ENCODE measurements at places on chromosomes 6 and 20.

DNA sequence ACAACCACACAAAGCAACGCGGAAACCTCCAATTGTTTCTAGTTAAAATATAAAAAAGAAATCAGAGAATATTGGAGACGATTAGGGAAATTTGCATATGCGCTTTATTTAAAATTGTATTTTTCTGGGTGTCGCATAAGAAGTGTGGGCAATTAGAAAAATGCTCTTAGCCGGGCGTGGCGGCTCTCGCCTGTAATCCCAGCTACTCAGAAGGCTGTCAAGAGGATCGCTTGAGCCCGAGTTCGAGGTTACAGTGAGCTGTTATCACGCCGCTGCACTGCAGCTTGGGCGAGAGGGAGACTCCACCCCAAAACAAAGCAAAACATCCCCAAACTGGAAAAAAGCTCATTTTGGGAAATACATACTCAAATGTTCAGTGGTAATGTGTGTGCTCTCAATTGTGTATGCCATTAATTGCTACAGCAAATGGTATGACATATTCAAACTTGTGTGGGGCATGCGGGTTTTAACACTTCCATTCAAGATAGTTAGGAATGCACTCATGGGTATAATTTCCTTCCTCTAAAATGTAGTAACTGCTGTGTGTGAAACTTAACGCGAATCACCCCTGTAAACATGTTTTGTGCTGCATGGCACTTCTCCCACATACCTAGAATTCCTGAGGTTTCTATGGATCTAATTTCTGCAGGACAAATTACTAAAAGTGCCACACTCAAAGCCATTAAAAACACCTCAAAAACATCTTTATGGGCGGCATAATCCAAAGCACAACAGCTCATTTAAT lies 54.7 kb upstream of the HFE start:
- peaks cover 17% of the 10 kb centered on the region for H3K4me1 ChIP-seq
- H3K36me3 ChIP-seq = no peaks in the 10 kb centered on the region
- H3K27me3 ChIP-seq = peaks cover 80% of the 10 kb centered on the region
- H3K27ac ChIP-seq = peak overlapping the region; percentile 52

DNA sequence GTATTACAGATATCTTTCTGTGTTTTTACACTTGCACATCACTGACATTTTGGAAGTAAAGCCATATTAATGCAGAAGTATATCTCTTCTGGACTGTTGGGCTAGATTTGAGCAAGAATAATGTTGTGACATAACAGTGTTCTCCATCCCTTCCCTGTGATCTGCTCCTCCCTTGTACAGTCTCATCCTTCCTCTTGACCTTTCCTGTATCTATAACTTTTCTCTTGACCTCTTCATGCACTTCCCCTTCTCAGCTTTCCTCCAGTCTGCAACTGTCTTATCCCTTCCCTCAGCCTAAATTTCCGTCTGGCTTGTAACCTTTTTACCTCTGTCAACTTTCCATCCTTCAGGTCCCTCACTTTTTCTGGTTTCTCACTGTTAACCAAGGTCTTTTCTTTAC lies 29.8 kb downstream of the NCOA3 start:
- no peaks in the 10 kb centered on the region for H3K27me3 ChIP-seq
- H3K36me3 ChIP-seq = no peaks in the 10 kb centered on the region
- H3K4me1 ChIP-seq = peaks cover 8% of the 10 kb centered on the region
- no peak overlapping the region for H3K27ac ChIP-seq
- no peak for DNase-seq

DNA sequence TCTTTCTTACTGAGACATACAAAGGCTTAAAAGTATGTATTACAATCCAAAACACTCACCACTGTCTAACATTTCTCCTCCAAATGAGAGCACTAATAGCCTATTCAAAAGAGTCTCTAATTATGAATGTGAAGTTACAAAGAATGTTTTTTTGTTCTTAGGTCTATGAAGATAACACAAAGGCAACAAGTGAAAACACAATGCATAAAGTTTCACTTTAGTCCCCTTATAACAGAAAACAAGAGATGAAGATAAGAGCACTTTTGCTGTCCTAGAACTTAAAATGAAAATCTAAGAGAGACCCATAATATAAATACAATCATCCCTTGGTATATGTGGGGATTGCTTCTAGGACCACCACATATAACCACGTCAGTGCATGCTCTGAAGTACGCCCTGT lies 25.6 kb downstream of the ITCH start:
- no peaks in the 10 kb centered on the region for H3K27me3 ChIP-seq
- H3K27ac ChIP-seq = no peak overlapping the region
- no peak for DNase-seq
- no peaks in the 10 kb centered on the region for H3K36me3 ChIP-seq
- H3K4me3 ChIP-seq = no peak overlapping the region

DNA sequence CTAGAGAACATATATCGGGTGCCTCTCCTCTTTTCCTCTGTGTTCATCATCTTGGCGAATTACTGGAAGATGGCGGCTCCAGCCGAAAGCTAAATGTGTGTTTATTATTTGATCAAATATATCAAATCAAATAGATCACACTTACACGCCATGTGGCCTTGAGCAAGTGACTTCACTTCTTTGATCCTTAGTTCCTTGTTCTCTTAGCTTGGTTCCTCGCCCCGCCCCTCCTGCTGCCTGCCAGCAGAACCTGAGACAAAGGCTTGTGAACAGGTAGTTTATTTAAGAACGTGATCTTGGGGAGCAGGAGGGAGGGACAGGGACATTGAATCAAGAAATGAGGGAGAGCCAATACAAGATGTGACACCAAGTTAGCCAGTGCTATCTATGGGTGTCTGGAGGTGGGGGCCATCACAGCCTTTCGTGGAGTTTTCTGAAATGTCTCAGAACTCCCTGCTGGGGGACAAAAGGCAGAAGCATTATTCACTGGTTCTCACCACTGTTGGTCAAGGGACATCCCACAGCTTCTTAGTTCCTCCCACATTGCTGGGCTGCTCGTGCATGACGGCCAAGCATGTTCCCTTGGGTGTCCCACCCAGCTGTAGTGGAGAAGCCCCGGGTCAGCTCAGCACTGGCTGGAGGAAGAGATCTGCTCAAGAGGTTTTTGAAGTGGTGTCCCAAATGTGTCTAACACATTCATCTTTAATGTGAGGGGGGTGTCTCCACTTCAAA lies 44.9 kb upstream of the RNF24 start:
- no peaks in the 10 kb centered on the region for H3K27me3 ChIP-seq
- H3K4me1 ChIP-seq = peaks cover 10% of the 10 kb centered on the region
- no peak overlapping the region for H3K4me3 ChIP-seq
- no peaks in the 10 kb centered on the region for H3K36me3 ChIP-seq
- no peak overlapping the region for H3K27ac ChIP-seq
- no peak for DNase-seq

- no peak overlapping the region for H3K27ac ChIP-seq
- H3K4me3 ChIP-seq = no peak overlapping the region
- no peaks in the 10 kb centered on the region for H3K4me1 ChIP-seq
- no peaks in the 10 kb centered on the region for H3K27me3 ChIP-seq
Observed at GRCh38 chr20:53157443-53158408, 185.6 kb downstream of the TSHZ2 start.

GRCh38 chr6:11637266-11637665 lies 99.7 kb downstream of the TMEM170B start:
- H3K36me3 ChIP-seq = no peaks in the 10 kb centered on the region
- H3K4me3 ChIP-seq = no peak overlapping the region
- H3K4me1 ChIP-seq = no peaks in the 10 kb centered on the region
- H3K27ac ChIP-seq = no peak overlapping the region

GRCh38 chr6:7468382-7469081 lies 72.9 kb upstream of the DSP start:
- no peaks in the 10 kb centered on the region for H3K27me3 ChIP-seq
- no peak overlapping the region for H3K4me3 ChIP-seq
- no peaks in the 10 kb centered on the region for H3K36me3 ChIP-seq
- H3K4me1 ChIP-seq = no peaks in the 10 kb centered on the region
- no peak for DNase-seq

- H3K27ac ChIP-seq = peak overlapping the region; percentile 47
- H3K4me3 ChIP-seq = peak overlapping the region; percentile 62
- H3K4me1 ChIP-seq = peaks cover 20% of the 10 kb centered on the region
- DNase-seq = peak; percentile 52
- H3K27me3 ChIP-seq = no peaks in the 10 kb centered on the region
Observed at GRCh38 chr20:36153736-36154699, 522 bp upstream of the EPB41L1 start.

DNA sequence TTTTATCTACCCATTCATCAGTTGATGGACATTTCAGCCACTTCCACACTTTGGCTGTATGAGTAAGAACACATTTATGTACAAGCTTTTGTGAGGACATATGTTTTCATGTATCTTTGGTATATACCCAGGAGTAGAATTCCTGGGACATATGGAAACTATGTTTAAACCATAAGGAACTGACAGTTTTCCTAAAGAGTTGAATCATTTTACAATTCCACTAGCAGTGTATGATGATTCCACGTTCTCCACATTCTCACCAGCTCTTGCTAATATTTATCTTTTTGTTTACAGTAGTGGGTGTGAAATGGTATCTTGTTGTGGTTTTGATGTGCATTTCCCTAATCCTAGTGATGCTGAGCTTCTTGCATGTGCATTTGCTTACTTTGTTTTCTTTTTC lies 338.1 kb downstream of the PLCB1 start:
- DNase-seq = no peak
- no peak overlapping the region for H3K4me3 ChIP-seq
- H3K27ac ChIP-seq = no peak overlapping the region
- H3K4me1 ChIP-seq = peaks cover 9% of the 10 kb centered on the region
- no peaks in the 10 kb centered on the region for H3K27me3 ChIP-seq

DNA sequence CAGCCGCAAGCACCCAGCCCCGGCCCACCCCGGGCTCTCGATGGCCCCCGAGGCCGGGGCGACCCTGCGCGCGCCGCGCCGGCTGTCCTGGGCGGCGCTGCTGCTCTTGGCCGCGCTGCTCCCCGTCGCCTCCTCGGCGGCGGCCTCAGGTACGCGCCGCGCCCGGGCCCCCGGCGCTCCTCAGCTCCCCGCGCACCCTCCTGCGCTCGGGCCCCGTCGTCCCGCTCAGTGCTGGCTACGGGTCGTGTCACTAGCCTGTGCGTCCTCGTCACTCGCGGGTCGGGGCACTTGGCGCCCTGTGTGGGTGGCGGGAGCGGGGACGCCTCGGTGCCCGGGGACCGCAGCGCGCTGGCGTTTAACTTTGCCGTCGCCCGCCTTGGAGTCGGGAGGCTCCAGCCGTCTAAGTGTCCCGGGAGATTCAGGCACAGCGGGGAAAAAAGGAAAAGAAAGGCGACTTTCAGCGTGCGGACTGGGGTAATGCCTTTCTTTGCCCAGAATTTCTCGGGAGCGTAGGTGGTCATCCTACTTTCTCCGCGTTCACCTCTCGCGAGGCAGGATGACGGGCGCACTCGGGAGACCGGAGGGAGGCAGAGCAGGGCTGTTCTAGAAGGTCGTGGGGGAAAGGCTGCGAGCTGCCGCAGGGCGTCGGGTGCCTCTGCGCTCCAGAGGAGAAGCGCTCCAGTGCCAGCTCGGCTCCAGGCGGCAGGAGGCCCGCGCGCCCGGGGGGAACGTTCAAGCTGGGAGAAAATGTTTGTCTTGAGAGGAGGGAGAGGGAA lies 545 bp downstream of the FNDC1 start:
- peaks cover 7% of the 10 kb centered on the region for H3K4me1 ChIP-seq
- DNase-seq = no peak
- H3K4me3 ChIP-seq = peak overlapping the region; percentile 30
- H3K36me3 ChIP-seq = no peaks in the 10 kb centered on the region
- no peak overlapping the region for H3K27ac ChIP-seq
- H3K27me3 ChIP-seq = peaks cover 75% of the 10 kb centered on the region

- H3K4me3 ChIP-seq = no peak overlapping the region
- peaks cover 3% of the 10 kb centered on the region for H3K4me1 ChIP-seq
- peaks cover 17% of the 10 kb centered on the region for H3K27me3 ChIP-seq
- H3K27ac ChIP-seq = no peak overlapping the region
- no peaks in the 10 kb centered on the region for H3K36me3 ChIP-seq
Observed at GRCh38 chr20:58840816-58841538, 9.7 kb downstream of the GNAS-AS1 start.

GRCh38 chr6:151284012-151284411 lies 44.2 kb downstream of the AKAP12 start:
- no peaks in the 10 kb centered on the region for H3K4me1 ChIP-seq
- no peaks in the 10 kb centered on the region for H3K27me3 ChIP-seq
- DNase-seq = no peak
- no peaks in the 10 kb centered on the region for H3K36me3 ChIP-seq
- H3K4me3 ChIP-seq = no peak overlapping the region

GRCh38 chr6:150616586-150616985 lies 16.9 kb downstream of the PLEKHG1 start:
- no peak overlapping the region for H3K4me3 ChIP-seq
- no peaks in the 10 kb centered on the region for H3K27me3 ChIP-seq

GRCh38 chr6:148649454-148649963 lies 97.3 kb upstream of the UST start:
- H3K36me3 ChIP-seq = no peaks in the 10 kb centered on the region
- no peaks in the 10 kb centered on the region for H3K27me3 ChIP-seq
- H3K4me1 ChIP-seq = no peaks in the 10 kb centered on the region
- no peak overlapping the region for H3K4me3 ChIP-seq
- H3K27ac ChIP-seq = no peak overlapping the region

DNA sequence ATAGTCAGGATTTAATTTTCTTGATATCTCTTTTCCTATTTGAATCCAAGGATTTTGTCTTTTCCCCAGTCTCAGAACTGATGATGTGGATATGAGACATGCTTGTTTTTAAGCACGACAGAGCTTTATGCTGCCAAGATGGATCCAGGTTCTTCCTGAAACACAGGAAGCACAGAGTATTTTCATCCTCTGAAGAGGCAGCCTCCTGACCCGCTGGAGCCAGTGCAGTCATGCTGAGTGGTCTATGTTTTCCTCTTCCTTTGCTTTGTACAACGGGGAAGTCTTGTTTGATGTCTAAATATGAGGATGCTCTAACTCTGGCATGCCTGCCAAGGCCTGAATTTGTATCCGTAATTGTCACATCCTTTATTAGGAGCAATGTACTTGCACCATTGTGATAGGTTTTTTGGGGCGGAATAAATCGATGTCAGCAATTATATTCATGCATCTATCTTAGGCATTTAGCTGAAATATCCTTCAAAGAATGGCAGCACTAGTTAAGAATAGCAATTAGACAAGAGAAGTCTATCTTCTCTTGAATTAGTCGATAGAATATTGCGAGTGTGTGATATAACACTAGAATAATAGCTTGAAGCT lies 407.1 kb upstream of the JAG1 start:
- no peaks in the 10 kb centered on the region for H3K4me1 ChIP-seq
- H3K36me3 ChIP-seq = no peaks in the 10 kb centered on the region
- DNase-seq = no peak
- no peak overlapping the region for H3K27ac ChIP-seq
- H3K4me3 ChIP-seq = no peak overlapping the region

GRCh38 chr6:111523484-111524167 lies 40.6 kb upstream of the REV3L start:
- no peaks in the 10 kb centered on the region for H3K27me3 ChIP-seq
- H3K4me3 ChIP-seq = no peak overlapping the region
- peak overlapping the region; percentile 27 for H3K27ac ChIP-seq
- no peaks in the 10 kb centered on the region for H3K36me3 ChIP-seq

All from gastrocnemius medialis (tissue), 4 donors.